GM03348 (cell line): ENCODE measurements at places on chromosomes 1 and 21.

DNA sequence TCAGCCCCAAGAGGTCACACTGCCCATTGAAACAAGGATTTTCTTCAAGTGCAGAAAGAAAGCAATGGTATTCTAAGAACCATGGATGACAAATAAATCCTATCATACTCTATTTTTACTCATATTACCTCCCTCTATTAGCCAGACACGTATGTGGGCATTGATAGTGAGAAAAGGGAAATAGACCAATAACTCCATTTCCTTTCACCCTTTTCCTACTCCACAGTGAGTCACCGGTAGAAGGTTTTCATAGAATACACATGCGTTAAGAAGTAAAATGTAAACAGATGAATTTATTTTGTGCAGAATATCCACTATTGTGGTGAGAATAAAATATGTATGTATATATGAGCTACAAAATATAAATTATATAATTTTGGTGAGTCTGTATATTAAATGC, 568.9 kb upstream of the ADGRL4 start:
- DNase-seq = no peak

DNA sequence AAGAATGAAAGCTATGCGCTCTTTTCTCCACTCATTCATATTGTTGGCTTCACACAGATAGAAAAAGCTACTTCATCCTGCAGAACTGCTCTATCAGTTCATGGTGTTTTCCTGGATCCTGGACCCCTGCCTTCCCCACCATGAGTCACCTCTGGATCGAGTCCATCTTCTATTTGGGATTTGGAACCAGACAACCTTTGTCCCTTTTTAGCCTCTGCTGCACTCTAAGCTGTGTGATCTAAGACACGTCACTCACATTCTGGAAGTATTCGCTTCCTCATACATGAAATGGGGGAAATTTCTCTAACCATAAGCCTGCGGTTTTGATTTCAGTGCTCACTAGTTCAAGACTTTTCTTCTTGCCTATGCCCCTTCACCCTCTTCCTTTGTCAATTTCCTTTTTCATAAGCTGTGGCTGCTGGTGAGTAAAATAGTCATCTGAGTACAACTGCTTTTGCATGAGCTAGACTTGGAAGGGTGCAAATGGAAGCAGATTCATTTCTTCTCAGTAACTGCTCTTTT, 14.1 kb upstream of the DEGS1 start:
- peak; percentile 64 for DNase-seq

GRCh38 chr1:108645564-108646184, 15.2 kb downstream of the HENMT1 start:
- no peak for DNase-seq

DNA sequence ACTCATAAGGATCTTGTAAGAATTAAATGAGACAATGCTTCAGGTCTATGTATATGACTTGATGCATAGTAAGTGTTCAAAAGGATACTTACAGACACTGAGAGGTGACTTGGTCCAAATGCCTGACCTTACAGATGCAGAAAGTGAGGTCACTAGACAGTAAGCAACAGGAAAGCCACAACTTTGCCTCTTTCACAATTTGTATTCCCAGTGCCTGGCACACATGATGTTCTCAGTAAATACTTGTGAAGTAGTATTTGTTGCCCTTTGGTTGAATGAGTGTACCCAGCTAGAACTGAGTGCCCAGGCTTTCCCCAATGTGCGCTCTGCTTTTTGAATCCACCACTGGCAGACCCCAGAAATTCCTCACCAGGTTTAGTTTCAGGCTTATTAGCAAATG, 105.1 kb downstream of the BEND5 start:
- no peak for DNase-seq

- no peak for DNase-seq
Measured at GRCh38 chr21:46032100-46032499, 50.5 kb downstream of the COL6A1 start.

GRCh38 chr1:15080328-15081007, 73.1 kb upstream of the TMEM51 start:
- DNase-seq = no peak

DNA sequence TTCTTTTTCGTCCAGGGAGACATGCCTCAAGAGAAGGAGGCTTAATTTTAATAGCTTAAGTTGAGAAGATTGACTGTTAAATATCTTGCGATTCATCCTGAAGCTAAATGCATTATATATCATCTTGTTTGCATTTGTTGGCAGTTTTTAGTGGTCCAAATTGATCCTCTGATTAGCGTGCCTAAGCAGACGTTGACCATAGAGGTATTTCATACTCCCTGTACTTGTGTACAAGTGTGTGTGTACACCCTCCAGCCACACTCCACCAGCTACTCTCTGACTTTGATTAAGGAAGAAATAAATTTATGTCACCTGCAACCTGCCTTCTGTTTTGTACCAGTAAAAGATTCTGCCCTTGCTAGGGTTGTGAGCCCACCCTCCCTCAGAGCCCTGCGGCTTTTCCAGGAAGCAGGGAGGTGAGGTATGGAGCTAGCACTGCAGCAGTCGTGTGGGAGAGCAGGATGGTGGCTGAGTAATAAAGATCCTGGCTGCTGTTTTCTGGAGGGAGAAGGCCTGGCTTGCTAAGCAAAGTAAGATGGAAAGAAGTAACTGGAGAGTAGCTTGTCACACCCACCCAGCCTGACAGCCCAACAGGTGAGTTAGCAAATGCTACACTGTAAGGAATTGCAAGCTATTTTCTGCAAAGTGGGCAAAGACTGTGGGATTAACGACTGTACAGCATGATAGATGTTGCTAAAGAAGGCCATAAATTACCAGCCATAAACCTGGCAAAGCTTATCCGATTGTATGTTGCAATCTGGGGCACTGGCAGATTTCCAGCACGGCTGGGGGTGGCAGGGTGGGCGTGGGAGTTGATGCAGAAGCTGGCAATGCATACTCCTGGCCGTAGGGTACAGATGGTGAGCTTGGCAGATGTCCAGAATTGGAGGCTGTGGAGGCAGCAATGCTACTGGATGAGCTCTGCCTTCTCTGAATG, 170.2 kb downstream of the TNR start:
- DNase-seq = no peak

GRCh38 chr1:3002349-3003038, 18.8 kb upstream of the ACTRT2 start:
- DNase-seq = no peak

- no peak for DNase-seq
Measured at GRCh38 chr21:43652616-43653015, 6.7 kb downstream of the HSF2BP start.

DNA sequence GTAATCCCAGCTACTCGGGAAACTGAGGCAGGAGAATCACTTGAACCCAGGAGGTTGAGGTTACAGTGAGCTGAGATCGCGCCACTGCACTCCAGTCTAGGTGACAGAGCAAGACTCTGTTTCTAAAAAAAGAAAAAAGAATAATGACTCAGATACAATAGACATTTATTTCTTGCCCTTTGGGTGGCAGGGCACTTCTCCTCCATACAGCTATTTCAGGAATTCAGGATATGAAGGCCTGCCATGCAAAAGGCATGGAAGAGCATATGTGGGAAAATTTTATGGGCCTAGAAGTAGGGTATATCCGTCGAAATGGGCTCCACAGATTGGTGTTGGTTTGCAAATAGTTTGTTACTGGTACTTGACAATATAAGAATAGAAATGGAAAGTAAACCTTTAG, 20.2 kb upstream of the POGZ start:
- no peak for DNase-seq

- no peak for DNase-seq
Measured at GRCh38 chr1:152313970-152314369, 11.1 kb downstream of the FLG start.

- DNase-seq = peak; percentile 67
Measured at GRCh38 chr21:35658242-35658641, 402.1 kb downstream of the SETD4 start.

- no peak for DNase-seq
Measured at GRCh38 chr1:2112280-2112701, 62.1 kb downstream of the PRKCZ start.

DNA sequence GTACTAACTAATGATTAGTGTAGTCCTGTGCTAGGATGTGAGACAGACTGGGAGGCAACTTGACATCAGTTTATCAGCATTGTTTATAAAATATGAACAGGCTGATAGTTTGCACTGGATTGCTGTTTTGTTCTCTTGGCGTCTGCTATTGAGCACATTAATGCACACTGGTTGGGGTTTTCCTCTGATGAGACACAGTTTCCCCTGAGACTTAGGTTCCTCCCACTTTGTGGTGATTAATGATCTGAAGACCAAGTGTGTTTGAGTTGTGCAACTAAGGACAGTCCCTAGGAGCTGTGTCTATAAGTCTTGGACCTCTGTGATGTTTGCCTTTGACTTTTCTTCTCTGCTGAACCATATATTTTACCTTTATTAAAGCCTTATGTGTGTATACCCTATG, 1015.4 kb downstream of the AMY1C start:
- no peak for DNase-seq

DNA sequence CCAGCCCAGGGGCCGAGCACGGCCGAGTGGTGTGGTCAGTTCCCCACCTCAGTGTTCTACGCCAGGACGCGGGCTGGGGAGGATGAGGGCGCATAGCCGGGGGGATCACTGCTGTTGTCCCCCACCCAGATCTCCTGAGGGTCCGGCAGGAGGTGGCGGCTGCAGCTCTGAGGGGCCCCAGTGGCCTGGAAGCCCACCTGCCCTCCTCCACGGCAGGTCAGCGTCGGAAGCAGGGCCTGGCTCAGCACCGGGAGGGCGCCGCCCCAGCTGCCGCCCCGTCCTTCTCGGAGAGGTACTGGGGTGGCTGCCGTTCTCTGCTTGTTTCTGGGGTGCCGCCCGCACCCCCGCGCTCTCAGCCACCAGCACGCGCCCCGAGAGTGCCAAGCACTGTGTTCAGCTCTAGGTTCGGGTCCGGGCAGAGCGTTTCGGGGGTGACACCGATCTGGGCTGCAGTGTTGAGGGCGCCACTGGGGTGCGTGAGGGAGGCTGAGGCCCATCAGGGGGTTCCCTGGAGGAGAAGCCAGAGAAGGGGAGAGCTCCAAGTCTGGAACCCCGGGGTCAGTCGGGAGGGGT, 17.4 kb downstream of the SAMD11 start:
- no peak for DNase-seq

DNA sequence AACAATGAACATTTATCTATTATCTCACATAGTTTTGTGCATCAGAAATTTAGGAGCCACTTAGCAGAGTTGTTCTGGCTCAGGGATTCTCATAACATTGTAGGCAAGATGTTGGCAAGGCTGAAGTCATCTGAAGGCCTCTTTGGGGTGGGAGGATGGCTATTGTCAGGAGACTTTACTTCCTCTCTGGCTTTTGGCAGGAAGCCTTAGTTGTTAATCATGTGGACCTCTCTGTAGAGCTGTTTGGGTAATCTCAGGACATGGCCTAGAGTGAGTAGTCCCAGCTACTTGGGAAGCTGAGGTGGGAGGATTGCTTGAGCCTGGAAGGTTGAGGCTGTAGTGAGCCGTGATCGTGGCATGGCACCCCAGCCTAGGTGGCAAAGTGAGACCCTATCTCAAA, 40.2 kb downstream of the RASAL2 start:
- DNase-seq = peak; percentile 62
